ENCODE measurements at places on chromosomes 1 and 21.

DNA sequence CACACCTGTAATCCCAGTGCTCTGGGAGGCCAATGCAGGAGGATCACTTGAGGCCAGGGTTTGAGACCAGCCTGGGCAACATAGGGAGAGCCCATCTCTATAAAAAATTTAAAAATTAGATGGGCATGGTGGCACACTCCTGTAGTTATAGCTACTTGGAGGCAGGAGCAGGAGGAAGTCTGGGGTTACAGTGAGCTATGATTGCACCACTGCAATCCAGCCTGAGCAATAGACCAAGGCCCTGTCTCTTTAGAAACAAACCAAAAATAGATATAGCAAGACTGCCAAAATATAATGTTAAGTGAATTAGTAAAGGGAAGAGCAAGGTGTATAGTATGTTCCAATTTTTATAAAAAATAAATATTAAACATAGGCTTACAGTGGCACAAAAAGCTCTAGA lies 28.8 kb downstream of the PLEKHO1 start:
- DNase-seq: no peak

- no peak for DNase-seq
These were observed 1.1 kb upstream of the GRHL3 start for GRCh38 chr1:24317956-24318614.

- no peak for DNase-seq
These were observed 1.7 kb upstream of the ZBTB18 start for GRCh38 chr1:244049162-244050013.

GRCh38 chr1:117093091-117093534 lies 28.4 kb downstream of the TRIM45 start:
- no peak for DNase-seq

- DNase-seq: no peak
These were observed 20.8 kb upstream of the SCYL3 start for GRCh38 chr1:169914531-169914930.

- no peak for DNase-seq
These were observed 32.2 kb downstream of the HSPG2 start for GRCh38 chr1:21904704-21905520.

GRCh38 chr1:76868154-76868882 lies 1.0 kb downstream of the ST6GALNAC5 start:
- no peak for DNase-seq

- DNase-seq: no peak
These were observed 21.0 kb downstream of the DIRAS3 start for GRCh38 chr1:68029444-68029843.

- no peak for DNase-seq
These were observed 602.9 kb downstream of the NPHP4 start for GRCh38 chr1:5389101-5389885.

DNA sequence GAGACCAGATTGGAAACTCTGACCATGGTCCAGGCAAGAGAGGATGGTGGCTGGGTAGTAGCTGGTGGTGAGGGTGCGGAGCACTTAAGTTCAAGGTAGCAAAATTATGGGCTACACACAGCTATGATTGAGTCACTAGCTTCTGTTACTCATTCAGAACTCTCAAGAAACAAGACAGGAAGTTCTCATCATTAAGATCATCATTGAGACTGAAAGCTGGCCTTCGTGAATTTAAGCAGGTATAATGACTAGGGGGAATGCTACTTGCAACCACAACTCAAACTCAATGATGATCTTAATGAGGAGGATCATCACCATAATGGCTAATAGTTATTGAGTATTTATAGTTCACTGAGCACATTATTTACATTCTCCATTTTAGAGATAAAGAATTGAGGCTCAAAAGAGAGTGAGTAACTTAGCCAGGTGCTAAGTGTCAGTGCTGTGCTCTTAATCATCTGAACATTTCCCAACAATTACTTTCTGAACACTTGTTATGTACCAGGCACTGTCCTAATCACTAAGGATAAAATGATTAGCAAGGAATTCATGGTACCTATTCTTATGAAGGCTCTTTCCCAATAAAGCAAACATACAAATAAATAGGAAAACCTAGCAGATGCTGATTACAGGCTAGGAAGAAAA lies 286.3 kb upstream of the C1orf105 start:
- no peak for DNase-seq

- no peak for DNase-seq
These were observed 143.4 kb upstream of the CHRM3 start for GRCh38 chr1:239243006-239243405.

DNA sequence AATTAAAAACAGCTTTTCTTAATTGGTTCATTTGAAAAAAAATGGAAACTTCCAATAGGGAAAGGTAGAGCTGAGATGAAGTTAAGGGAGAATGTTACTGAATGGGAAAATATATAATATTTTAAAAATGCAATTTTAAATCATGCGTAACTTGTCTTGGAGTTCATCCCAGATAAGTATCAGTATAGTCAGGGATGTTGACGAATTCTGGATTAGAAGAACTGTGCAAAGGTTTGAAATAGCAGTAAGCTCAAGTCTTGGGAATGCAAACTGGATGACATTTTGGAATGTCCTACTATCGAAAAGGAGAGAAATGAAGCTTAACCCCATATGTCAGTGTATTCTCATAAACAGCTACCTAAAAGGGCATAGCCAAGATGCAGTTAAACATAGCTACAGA lies 4.0 kb upstream of the ST6GALNAC3 start:
- no peak for DNase-seq

GRCh38 chr1:150966011-150966410 lies 8.6 kb downstream of the CERS2 start:
- DNase-seq: no peak

- no peak for DNase-seq
These were observed 73.2 kb downstream of the NKAIN1 start for GRCh38 chr1:31166462-31166861.

GRCh38 chr1:118099686-118100085 lies 85.3 kb downstream of the SPAG17 start:
- DNase-seq: no peak

DNA sequence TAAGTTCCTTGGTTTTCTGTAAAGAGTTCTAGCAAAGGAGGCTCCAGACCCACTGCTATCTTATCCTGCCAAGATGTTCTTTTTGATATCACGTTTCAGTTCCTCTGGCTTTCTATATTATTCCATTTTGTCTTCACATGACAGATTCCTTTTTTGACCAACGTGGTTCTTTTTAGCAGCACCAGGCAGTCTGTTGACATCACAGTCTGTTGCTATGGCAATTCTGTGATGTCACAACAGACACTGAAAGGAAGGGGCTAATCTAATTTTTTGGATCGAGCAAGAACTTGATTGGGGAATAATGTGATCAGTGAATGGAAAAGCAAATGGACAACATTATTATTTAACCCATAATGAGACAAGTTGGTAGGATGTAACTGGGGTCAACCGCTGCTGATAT lies 64.5 kb upstream of the GOLT1A start:
- DNase-seq: no peak

GRCh38 chr1:24970399-24970753 lies 40.3 kb upstream of the RUNX3 start:
- no peak for DNase-seq

DNA sequence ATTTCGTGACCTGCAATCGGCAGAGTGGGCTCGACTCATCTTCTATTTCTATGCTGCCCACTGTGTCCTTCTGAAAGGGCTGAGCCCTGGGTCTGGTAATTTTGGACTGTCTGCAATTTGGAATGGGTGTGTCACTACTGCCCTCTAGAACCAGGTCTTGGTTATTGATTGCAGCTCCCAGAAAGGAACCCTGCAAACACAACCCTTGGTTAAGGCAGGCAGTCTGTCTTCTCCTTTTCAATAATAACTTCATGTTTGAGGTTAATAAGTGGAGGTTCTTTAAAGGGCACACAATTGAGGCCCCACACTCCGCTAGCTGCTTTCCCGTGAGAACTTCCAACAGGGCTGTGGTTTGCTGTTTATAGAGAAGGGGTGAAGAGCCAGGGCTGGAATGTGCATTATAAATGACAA lies 79.9 kb upstream of the LYST start:
- DNase-seq: no peak

DNA sequence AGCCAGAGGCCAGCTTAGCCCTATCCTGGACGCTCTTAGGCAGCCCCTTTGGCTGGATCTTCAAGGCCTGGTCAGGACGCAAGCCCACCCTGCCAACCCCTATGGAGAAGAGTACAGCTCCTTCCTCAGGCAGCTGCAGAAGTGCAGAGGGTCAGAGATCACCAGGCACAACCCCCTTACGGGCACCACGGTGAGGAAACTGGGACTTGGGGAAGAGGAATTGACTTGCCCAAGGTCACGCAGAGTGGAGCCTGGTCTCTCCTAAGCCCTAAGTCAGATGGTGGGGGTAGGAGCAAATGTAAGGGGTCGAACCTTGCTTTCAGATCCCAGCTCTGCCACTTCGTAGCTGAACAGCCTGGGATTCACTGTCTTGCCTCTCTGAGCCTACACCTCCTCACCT lies 3.7 kb downstream of the E2F2 start:
- DNase-seq: no peak

DNA sequence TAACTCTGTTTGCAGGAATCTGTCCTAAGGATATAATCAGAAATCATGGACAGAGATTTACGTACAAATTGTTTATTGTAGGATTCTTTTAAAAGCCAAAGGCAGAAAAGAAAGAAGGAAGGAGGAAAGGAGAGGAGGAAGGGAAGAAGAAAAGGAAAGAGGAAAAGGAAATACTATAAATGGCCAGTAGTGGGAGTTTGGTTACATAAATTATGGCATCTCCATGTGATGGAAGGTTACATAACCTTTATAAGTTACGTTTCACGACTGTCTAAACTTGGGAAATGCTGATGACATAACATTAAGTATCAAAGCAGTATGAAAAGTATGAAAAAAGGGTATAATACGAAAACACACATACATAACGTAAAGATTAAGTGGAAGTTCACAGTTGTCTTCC lies 39.0 kb downstream of the SMYD2 start:
- no peak for DNase-seq

- DNase-seq: no peak
These were observed 69.5 kb downstream of the GDAP2 start for GRCh38 chr1:117859901-117860300.

DNA sequence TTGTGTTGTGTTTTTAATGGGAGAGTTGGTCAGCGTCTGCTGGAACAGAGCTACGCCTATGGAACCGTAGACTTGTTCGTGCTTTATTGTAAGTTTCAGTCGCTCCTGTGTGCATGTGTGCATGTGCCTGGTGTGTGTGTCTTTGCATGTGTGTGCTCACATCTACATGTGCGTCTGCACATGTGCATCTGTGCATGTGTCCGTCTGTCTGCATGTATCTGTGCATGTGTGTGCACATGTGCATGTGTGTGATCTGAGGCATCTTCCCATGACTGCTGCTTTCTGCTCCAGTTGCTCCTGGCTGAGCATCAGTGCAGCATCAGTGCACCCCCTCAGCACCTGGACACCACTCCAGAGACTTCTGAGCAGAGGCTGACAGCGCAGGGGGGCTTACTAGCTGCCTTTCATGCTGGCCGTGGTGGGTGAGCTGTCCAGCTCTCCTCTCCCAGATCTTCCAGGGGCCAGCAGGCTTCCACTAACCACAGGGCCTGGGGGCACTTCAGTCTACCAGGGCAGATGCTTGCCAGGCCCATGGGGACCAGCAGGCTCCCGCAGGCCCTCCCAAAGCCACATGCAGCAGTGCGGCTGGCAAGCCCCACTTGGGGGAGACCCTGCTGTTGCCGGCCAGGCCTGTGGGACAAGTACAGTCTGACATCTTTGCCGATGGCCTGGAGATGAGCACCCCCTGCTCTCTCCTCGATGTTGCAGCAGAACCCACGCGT lies 47.8 kb upstream of the PCBP3 start:
- no peak for DNase-seq

DNA sequence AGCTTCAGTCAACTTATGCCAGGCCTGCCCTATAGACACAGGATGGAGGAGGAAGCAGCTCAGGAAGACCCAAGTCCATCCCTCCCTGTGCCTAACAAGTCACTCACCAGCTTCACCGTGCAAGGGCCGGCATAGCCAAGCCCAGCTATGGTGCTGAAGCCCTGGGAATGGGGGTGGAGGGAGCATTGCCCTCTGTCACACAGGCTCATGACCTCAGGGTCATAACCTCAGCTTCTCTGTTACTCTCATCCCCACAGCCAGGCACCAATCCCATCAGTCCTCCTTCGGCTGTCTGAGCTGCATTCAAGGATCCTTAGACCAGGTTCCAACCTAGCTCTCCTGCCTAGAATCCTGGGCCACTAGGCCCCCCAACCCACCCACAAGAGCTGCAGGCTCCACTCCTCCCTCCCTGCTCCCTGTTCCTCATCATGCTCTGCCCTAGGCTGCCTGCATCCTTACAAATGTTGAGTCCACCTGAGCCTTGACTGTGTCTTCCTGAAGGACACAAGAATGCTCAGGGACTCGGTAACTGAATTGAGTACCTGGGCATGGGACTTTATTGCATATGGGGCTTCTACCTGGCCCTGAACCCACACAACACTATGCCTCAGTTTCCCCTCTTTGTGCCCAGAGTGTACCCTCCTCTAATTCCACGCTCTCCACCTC lies 1.7 kb downstream of the CD244 start:
- DNase-seq: no peak

- no peak for DNase-seq
These were observed 34.6 kb upstream of the SLC45A1 start for GRCh38 chr1:8283058-8283884.

GRCh38 chr1:8456308-8456912 lies 138.5 kb downstream of the SLC45A1 start:
- no peak for DNase-seq

DNA sequence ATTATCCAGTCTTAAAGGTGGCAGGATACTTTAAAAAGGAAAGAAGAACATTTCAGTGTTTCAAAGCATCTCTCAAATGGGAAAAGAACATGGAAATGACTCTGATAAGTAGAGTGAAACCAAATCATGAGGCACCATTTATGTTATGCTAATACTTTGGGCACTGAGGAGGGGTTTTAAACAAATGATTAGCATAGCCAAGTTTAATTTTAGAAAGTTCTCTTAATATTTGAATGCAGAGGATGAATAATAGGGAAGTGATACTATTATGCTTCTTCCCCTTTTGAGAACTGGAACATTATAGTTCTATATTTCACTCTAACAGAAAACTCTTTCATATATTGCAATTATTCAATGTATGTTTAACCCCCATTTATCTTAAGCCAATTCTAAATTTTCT lies 1181.9 kb upstream of the PRMT6 start:
- DNase-seq: no peak

All from stimulated activated CD8-positive, alpha-beta memory T cell treated with anti-CD3 and anti-CD28 coated beads, Interleukin-4, amount 100 ng/mL, for 1 hour (primary cell).